ENCODE measurements at places on chromosomes 12 and 14.

- DNase-seq, result peak; percentile 70
These were observed 101.9 kb downstream of the RIN3 start for GRCh38 chr14:92615451-92615850.

- no peak for DNase-seq
These were observed 30.4 kb upstream of the PSMA6 start for GRCh38 chr14:35261774-35262173.

DNA sequence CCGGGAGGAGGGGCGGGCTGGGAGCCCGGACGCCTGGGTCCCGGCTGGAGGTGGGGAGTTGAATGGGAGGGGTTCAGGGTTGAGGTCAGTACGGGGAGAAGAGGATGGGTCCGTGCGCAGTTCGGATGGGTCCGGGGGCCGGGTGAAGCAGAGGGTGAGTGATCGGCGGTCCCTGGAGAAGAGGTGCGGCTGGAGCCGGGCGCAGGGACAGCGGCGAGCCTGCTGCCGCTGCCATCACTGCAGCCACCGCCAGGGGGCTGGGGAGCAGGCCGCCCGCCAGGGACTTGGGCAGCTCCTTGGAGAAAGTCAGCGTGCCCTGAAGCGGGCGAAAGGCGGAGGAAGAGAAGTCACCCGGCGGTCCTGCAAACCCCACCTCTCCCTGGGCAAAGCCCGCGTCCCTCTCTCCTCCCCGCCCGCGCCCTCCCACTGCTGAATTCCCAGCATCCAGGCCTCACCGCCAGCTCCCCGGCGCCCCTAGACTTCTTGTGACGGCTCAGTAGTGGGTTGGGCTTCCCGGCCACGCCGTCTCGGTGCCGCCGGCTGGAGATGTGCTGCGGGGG lies 6.0 kb upstream of the GPR84 start:
- DNase-seq, result peak; percentile 38

GRCh38 chr14:73170686-73171085 lies 34.4 kb downstream of the PSEN1 start:
- DNase-seq, result no peak

DNA sequence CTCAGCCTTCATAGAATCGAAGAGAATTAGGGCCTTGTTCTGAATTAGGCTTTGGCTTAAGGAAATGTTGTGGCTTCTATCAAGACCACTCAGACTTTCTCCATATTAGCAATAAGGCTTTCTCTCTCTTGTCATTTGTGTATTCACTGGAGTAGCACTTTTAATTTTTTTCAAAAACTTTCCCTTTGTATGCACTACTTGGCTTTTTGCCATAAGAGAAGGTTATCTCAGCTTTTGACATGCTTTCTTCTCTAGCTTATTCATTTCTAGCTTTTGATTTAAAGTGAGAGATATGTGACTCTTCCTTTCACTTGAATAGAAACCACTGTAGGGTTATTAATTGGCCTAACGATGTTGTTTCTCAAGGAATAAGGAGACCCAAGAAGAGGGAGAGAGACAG lies 244.2 kb downstream of the GPHN start:
- DNase-seq, result no peak

GRCh38 chr12:57099047-57099714 lies 10.3 kb downstream of the NAB2 start:
- no peak for DNase-seq

- DNase-seq, result no peak
These were observed 19.5 kb upstream of the TTC9 start for GRCh38 chr14:70622111-70622712.

GRCh38 chr14:28666961-28667360 lies 99.6 kb upstream of the FOXG1 start:
- no peak for DNase-seq

GRCh38 chr12:2779281-2779680 lies 15.5 kb upstream of the FKBP4 start:
- DNase-seq, result no peak

DNA sequence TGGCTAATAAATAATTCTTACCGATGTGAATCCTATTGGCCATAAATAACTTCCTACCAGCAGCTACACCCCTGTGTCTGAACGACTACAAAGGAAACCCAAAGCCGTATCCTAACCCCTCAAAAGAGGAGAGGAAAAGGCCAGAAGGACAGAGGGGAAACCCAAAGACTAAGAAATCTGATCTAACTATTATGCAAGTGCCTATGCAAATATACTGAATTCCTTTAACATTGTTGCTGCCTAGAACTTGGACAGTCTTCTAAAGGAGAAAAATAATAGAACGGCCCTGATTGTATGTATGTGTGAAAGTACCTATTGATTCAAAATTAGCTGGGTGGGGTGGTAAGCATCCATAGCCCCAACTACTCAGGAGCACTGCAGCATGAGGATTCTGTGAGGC lies 997 bp downstream of the PLEKHG7 start:
- DNase-seq, result no peak

GRCh38 chr12:89834676-89835075 lies 126.0 kb upstream of the ATP2B1 start:
- no peak for DNase-seq

DNA sequence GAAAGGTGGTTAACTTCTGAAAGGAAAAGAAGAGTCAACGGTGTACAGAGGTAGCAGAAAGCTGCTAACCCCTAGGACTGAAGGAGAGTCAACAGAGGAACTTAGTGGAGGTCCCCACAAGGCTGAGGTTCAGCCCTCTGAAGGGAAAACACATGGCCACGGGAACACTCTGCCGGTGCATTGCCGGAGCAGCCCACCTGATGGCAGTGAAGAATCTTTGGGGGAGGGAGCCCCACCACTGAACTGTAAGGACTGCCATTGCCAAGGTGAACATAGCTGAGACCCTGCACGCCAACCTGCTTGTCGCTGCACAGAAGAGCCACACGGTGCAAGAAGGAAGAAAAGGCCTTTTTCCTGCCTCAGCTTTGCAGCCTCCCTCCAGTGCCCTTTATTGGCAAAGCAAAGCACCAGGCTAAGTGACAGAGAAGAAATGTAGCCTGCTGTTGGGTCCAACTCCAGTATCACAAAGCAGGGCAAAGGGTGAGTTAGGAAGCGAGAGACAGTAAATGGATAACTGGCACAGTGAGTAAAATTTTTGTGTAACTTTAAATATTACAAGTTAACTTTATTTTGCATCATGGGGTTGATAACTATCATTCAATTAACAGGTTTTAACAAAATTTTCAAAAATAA lies 76.9 kb downstream of the LIN52 start:
- no peak for DNase-seq

DNA sequence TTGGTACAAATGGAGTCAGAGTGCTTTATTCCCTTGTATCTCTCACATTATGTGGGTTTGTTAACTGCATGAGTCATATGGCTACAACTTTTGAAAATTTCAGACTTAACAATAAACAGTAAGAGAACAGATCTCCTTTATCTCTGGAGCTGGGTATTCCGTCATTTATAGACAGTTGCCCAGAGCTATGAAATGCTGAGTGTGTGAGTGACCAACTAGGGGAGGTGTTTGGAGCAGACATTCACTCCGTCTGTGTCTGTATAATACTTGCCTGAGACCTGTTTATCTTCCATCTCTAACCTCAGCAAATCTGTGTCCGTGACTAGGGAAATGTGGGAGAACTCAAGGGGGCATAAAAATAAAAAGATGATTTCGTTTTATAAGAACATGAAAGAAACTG lies 279.9 kb upstream of the FAR2 start:
- DNase-seq, result no peak

- DNase-seq, result no peak
These were observed 16.2 kb downstream of the ABCB9 start for GRCh38 chr12:122949816-122950675.

GRCh38 chr12:125132698-125133400 lies 67.6 kb downstream of the AACS start:
- no peak for DNase-seq

GRCh38 chr14:73996731-73997107 lies 22.4 kb downstream of the ENTPD5 start:
- no peak for DNase-seq

DNA sequence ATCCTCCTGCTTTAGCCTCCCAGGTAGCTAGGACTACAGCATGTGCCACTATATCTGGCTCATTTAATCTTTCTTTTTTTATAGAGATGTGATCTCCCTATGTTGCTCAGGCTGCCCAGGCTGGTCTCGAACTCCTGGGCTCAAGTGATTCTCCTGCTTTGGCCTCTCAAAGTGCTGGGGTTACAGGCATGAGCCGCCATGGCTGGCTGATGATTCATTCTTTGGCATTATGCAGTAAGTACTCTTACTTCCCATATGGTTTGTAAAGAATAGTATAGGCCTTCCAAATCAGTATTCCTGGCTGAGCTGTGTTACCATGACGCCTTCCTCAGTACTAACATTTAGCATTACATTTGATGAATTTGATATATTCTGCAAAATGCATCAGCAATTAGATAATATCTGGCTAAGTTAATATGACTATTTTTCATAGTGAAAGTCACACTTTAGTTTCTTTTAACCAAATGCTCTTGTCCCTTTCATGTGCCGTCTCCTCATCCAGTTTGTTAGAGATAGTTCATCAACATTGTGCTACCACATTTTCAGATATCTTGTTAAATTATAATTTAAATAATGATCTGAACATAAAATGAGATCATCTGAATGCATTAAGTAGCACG lies 3.2 kb upstream of the MIA2 start:
- DNase-seq, result no peak

GRCh38 chr14:92759300-92759678 lies 10.9 kb upstream of the LGMN start:
- no peak for DNase-seq

GRCh38 chr14:54121466-54122027 lies 164.9 kb upstream of the BMP4 start:
- DNase-seq, result no peak

DNA sequence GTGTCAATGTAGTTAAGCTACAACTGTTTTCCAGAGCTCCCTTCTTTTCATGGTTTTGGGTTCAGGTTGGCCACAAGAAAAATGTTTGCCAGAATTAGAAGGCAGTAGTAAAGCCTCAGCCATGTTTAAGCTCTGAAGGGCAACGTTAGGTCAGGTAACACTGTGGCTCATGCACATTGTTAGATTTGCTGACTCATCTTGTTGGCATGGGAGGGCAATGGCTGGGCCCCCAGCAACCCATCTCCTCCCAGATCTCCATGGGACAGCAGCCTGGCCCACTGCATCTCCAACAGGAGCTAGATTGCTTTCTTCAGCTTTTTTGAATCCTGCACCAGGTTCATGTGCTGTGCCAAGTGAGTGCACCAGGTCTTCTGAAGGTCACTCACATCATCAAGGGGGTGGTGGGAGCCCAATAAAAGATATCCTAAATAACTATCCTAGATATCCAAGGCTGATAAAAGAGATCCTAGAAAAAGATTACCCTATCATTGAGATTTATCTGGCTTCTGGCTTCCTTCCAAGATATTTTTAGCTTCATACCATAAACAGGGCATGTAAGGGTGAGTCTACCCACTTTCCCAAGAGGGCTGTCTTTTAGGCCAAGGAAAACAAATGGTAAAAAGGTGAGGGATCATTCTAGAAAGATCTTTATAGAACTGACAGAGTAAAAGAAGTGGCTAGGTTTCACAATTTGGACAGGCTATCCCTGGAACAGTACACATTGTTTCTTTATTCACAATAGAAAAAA lies 28.9 kb downstream of the PTGER2 start:
- no peak for DNase-seq

GRCh38 chr12:135138-135537 lies 68.6 kb downstream of the IQSEC3 start:
- no peak for DNase-seq

GRCh38 chr12:4056910-4057845 lies 184.0 kb upstream of the PARP11 start:
- no peak for DNase-seq

GRCh38 chr14:76510181-76510580 lies 134.2 kb downstream of the ESRRB start:
- no peak for DNase-seq

DNA sequence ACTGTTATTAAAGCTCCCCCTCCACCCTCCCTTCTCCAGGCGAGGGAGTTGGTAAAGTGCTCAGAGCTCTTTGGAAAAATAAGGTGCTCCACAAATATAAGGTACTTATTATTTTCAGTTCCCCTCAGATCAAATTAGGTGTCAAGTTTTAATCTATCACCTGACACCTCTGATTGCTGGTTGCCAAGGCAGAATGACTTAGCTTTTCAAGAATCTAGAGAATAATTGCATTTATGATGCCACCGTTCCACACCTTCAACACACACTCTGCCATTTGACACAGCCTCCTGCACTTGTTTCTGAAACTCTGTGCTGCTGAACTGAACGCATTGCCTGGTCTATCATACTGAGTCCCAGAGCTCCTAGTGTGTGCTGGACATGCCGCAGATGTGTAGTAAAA lies 128.6 kb downstream of the CRACR2A start:
- DNase-seq, result no peak

GRCh38 chr14:81710232-81710845 lies 176.7 kb upstream of the SEL1L start:
- no peak for DNase-seq

- no peak for DNase-seq
These were observed 15.7 kb upstream of the FBRSL1 start for GRCh38 chr12:132474237-132474741.

- DNase-seq, result no peak
These were observed 15.3 kb downstream of the NYNRIN start for GRCh38 chr14:24414077-24414476.

GRCh38 chr14:73612339-73613045 lies at the start of gene ACOT6:
ACOT6 (plus strand) TSS chr14:73612517; CDS start chr14:73612572, 55 bp downstream.
- DNase-seq, result peak; percentile 58

DNA sequence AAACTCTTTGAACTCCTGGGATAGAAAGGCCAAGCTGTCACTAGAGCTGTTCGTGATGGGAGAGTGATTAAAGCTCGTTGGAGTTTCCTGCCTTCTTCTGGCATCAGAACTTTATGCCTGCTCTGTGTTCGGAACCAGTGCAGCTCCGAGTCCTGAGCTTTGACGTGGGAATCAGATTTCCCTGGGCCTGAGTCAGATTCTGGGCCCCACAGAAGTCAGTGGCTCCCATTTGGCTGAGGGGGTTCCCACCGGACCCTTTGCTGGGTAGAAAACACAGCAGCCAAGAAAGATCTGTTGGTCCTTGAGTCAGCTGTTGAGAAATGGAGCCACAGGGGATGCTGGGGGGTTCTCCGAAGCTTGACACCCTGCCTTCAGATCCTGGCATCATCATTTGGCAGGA lies 238.0 kb downstream of the CHST11 start:
- no peak for DNase-seq

DNA sequence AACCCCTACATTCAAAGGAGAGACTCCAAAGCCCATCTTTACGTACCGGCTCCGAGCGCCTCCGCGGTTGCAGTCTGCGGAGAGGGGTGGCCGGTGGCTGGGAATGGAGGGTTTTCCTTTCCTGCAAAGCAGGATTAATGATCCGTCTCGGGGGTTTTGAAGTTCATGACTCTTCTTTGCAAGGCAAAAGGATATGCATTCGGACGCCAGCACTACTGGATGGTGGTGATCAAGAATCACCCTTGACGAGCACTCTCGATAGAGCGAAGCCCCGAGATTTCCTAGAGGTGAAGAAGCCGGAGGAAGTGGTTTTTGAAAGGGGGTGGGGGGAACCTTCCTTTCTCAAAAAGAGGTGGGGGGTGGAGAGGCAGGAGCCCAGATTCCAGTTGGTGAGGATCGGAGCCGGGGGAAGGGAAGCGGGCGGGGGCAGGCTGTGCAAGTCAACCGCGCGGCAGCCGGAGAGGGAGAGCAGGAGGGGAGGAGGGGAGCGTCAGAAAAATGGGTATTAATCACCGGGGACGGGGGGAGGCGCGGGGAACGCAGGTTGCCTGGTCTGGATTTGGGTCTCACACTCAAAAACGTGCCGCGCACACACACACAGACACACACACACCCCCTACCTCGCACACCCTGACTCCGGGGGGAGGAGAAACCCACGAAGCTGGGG lies at the start of gene GRIN2B:
Gene GRIN2B (minus strand): TSS at position 307 of the 667 bp plus-strand sequence. CDS start 115,394 bp downstream, outside the sequence.
- no peak for DNase-seq

- no peak for DNase-seq
These were observed 30.9 kb downstream of the TBC1D15 start for GRCh38 chr12:71870416-71870815.

Data from activated B cell treated with CpG ODN at 0.5 μM for 24 hours (primary cell).